ENCODE measurements at places on chromosomes 1 and 21.

- no peak for DNase-seq
These were observed 32.2 kb upstream of the GNG5 start for GRCh38 chr1:84538599-84538998.

GRCh38 chr1:223242382-223242955 lies 99.4 kb upstream of the TLR5 start:
- no peak for DNase-seq

DNA sequence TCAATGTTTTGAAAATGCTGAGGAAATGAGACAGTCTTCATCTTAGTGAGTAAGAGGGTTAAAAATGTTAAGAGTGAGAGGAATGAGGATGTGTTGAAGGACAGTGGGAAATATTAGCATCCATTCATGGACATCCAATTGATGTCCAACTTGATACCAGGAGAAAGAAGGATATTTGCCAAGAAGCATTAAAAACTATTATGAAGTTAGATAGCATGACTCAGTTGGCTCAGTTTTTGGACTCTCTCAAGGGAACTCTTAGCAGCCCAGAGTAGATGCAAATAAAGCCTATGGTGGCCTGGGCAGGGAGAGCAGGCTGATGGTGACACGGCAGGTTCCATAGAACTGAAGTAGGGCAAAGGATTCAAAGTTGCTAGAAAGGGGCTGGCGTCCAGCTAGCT lies 171.0 kb downstream of the ZZZ3 start:
- DNase-seq = no peak

- DNase-seq = peak; percentile 56
These were observed 9.6 kb downstream of the ACKR1 start for GRCh38 chr1:159214149-159214760.

DNA sequence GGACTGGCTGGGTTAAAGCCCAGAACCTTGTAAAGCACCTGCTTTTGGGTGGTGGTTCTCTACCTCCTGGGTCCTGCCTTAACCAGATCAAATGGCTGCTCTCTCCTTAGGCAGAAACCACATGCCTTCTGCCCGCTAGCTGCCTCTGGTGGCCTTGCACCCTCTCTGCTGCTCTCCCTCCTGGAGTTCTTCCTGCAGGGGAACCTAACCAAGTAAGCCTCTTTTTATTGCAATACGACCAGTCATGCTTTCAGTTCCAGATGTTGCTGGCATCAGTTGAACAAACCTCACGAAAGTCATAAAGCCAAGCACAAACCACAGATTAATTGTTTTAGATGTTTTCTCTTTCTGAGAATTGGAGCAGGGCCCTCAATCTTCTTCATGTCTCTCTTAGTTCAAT lies 118.9 kb downstream of the GDAP2 start:
- DNase-seq = no peak
